T-helper 2 cell (primary cell): ENCODE measurements at places on chromosomes 7 and 10.

DNA sequence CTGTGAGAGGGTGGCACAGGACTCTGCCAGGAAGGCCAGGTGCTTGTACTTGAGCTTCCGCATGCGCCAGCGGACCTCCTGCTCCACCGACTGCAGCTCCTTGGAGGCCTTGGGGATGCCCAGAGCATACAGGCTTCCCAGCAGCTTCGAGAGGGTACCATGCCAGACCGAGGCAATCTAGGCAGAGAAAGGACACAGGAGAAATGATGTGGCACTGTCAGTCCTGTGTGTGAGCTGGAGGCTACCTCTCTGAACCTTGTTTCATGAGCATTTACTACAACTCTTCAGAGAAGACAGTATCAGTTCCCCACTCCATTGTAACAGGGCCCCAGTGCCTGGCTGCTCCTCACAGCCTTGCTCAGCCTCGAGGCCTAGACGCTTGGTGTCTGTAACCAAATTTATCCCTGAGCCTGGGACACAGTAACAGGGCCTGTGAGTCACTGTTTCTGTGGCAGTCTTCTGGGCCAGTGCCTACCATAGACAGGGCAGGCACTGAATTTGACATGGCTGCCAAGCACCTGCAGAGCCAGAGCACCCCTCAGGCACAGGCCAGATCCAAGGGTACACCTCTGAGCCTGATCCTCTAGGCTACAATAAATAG lies 5.8 kb downstream of the TBRG4 start:
- no peak for DNase-seq

GRCh38 chr10:47164126-47164799 lies 135.7 kb upstream of the GDF10 start:
- no peak for DNase-seq

DNA sequence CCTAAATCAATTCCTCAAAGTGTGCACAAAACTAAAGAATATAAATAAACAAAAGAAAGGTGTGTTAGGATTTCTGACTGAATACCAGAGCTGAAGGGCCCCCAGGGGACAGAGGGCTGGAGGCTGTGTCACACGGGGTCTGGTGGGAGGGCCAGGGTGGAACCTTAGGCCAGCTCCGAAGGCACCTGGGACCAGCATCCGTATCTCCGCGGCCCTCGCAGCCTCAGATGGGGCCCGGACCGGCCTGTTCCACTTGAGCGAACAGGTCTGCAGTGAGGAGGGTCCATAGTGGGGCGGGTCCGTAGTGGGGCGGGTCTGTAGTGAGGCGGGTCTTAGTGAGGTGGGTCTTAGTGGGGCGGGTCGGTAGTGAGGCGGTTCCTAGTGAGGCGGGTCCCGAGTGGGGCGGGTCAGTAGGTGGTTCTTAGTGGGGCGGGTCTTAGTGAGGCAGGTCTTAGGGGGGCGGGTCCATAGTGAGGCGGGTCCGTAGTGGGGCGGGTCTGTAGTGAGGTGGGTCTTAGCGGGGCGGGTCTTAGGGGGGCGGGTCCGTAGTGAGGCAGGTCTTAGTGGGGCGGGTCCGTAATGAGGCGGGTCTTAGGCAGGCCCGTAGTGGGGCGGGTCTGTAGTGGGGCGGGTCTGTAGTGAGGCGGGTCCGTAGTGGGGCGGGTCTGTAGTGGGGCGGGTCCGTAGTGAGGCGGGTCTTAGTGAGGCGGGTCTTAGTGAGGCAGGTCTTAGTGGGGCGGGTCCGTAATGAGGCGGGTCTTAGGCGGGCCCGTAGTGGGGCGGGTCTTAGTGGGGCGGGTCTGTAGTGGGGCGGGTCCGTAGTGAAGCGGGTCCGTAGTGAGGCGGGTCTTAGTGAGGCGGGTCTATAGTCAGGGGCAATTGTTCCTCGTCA lies 15.1 kb downstream of the GPR146 start:
- DNase-seq = no peak

DNA sequence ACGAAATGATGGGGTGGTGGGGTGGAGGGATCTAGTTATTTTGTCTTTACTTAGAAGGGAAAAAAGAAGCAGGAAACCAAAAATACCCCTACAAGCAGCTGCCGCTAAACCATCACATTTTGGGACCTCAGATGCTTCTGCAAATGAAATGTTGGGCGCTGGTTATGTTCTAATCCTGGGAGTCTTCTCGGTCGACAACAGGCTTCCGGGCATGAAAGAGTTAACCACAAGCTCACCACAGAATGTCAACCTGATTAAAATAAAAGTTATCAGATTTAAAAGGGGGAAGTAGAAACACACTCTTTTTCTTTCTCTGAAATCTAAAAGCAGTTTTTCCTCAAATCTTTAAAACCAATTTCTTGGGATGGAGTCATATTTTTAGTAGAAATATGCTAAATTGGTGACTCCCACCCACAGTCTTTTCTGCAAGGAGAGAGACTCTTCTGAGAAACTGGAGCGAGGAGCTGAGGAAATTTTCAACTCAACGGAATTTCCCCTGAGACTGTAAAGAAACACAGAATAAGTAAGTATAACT lies 16.8 kb downstream of the IL2RA start:
- peak; percentile 84 for DNase-seq

DNA sequence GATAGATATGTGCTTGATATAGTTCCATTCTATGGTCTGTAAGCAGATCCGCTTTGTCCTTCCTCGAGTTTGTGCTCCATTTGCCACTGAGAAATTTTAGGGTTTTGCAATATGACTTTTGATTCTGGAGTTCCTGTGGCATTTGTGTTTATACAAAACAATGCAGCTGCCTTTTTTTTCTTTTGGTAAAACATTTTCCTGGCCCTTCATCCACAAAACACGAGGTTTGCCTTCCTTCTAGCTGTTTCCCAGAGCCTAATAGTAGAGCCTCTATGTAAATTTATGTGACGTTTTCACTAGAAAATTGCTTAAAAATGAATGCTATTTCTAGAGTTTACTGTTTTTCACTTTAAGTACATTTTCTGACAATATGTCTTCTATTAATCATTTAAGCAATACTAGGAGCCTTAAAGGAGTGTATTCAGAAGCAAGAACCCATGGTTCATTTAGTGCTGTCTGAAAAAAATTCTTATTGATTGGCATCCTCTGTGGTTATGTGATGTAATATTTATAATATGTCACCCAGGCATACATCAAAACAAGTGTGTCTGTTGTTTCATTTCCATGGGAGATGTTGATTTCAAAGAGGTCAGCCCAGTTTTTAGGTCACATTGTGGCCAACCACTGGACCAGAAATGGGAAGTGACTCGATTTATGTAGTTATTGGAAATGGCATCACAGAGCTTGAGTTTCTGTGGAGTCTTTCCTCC lies 618.3 kb downstream of the LRMDA start:
- no peak for DNase-seq

- peak; percentile 87 for DNase-seq
Measured at GRCh38 chr7:129494041-129494440, 8.3 kb upstream of the SMKR1 start.

- DNase-seq = no peak
Measured at GRCh38 chr10:132616996-132617736, 79.6 kb downstream of the INPP5A start.

DNA sequence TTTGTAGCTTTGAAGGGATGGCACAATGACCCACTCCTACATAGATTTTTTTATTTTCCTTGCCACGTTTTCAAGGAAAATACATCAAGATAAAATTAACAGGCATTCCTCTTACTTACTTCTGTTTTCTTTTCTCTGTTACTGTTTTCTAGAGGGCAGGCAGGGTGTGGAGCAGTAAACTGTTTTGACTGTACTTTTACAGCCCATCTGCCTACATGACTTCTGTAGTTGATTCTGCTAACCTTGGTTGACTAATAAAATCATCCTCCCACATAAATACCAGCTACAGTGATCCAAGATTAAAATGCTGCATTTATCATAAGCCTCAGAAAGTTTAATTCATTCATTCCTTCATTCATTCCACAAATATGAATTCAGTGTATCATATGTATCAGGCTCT lies 158.5 kb downstream of the TRIL start:
- DNase-seq = no peak

- DNase-seq = no peak
Measured at GRCh38 chr10:11830836-11831519, 7.8 kb downstream of the PROSER2 start.

DNA sequence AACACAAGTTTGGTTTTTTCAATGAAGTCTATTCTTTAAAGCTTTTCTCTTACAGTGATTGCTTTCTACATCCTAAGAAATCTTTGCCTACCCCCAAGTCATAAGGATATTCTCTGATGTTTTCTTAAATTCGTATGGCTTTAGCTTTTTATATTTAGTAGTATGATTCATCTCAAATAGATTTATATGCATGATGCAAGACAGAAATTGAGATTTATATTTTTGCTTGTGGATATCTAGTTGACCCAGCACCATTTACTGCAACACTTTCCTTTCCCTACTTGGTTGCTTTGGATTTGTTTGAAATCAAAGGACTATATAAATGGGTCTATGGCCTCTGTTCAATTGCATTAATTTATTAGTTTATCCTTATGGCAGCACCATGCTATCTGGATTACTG lies 113.9 kb downstream of the ZNF438 start:
- DNase-seq = no peak

GRCh38 chr7:150936018-150936417 lies 42.1 kb downstream of the KCNH2 start:
- DNase-seq = no peak

- no peak for DNase-seq
Measured at GRCh38 chr10:14409247-14409646, 78.5 kb upstream of the FRMD4A start.

DNA sequence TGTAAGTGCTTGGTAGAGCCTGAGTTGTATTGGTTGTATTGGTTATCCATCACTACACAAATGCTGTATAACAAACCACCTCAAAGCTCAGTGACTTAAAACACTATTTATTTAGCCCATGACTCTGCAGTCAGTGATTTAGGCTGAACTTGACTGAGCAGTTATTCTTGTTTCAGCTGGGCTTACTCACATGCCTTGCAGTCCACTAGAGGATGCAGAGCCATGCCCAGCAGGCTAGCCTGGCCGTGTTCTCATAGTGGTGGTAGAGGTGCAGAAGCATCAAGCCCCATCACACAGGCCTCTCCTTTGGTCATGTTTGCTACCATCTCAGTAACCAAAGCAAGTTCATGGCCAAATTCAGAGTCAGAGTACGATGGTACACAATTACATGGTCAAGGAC lies 43.9 kb downstream of the LUC7L2 start:
- DNase-seq = no peak

GRCh38 chr7:142811154-142811737 lies 40.5 kb downstream of the PRSS2 start:
- DNase-seq = no peak

GRCh38 chr10:49161411-49161997 lies 26.7 kb downstream of the TMEM273 start:
- no peak for DNase-seq

DNA sequence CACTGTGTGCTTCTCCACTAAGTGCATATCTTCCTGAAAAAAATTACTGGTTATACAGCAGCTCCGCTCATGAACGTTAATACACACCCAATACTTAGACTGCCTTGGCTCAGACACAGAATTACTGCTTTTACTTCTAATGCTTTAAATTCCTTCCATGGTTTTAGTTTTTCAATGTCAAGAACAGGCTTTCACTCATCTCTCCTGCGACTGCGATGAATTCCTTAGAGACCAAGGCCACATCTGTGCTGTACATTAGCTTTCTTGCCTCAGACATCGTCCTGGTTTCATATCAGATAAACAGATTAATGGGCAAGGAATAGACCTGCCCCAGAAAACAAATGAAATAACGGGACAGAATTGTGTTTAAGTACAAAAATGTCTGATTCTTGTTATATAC lies 120.2 kb downstream of the CYP26A1 start:
- no peak for DNase-seq

DNA sequence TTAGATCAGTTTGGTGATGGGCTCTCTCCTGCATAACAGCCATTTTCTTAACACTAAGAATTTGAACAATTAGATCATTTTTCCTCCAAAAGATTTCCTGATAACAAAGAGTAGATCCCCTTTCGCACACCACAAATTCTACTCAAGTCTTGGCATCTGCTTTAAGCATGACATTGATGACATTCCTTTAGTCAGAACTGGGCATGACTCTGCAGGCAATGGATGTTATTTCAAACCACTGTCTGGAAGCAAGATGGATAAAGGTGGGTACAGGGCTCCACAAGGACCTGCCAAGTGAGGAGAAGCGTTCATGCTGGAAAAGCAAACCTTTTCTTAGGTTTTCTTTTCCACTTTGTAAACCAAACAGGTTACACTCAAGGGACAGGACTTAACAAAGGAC lies 123.5 kb downstream of the GLCCI1 start:
- DNase-seq = no peak

DNA sequence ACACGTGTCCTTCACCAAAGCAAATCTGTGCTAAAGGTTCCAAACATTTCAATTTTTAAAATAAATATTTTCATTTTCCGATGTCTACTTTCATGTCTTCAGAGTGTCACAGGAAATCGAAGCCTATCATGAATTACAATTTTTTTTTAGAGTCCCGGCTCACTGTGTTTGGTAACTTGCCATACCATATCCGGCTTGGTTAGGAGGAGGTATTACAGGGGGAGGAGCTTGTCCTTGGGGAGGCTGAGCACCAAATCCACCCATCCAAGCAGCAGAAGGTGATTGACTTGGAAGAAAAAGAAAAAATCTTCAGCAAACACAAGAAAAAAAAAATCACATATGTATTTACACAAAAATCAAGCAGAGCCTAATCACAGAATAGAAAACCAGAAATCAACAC lies 21.3 kb downstream of the TIAL1 start:
- DNase-seq = peak; percentile 46

- DNase-seq = no peak
Measured at GRCh38 chr10:65325913-65326312, 1599.9 kb upstream of the LRRTM3 start.

GRCh38 chr10:116891208-116891607 lies 41.9 kb downstream of the ENO4 start:
- DNase-seq = no peak

DNA sequence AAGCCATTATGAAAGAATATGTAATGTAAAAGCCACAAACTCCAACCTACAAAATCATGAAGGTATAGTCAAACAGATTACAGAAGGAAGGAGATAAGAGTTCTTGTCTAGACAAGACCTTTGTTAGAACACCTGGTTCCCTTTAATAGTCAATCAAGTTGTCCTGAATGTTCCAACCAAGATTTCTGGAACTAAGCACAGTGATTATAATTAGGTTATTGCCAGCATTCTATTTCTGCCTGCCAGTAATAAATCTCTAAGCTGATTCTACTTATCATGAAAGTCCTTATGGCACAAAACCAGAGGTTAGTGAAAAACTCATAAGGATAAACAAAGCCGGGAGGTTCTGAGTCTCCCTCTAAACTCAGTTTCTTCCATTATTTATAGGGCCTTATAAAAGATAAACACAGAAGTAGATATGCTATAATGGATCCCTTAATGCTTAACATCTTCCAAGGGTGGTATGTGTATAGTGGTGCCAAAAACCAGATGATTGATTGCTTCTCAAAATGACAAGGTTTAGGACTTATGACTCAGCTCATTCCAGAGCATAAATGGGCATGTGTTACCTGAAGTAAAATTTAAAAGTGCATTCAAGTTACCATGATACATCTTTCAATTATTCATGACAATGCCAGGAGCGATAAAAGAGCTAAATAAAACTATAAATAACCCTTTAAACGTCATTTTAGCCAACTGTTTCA lies 237.2 kb downstream of the CSTF2T start:
- DNase-seq = no peak

GRCh38 chr10:133309100-133309719 lies 496 bp downstream of the ZNF511 start:
- peak; percentile 90 for DNase-seq
